ENCODE measurements at places on chromosomes 3 and 15. TPM values are rescaled to one million over a fixed set of nuclear protein-coding genes. Genes with fewer than 3 reads are reported as not detected.
A peak's percentile ranks its signal among the peaks of the same experiment; 100 is the strongest.

DNA sequence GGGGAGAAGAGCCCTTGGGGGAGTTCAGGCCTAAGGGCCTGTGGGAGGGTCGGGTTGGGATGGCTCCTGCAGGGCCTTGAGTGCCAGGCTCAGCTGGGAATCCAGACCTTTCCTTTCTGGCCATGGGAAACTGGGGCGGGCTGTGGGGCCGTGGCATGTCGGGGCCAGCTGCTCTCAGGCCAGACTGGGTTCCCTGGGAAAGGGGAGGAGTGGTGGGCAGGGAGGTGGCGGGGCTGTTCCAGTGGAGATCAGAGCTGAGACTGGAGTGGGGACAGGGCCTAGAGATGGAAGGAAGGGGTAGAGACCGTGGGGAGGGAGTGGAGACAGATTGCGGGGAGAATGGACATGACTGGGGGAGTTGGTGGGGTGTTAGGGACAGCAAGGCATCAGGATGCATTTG is 20.3 kb downstream of the FBLN2 start:
- H3K36me3 ChIP-seq = no peaks in the 10 kb centered on the region
- H3K4me3 ChIP-seq = no peak overlapping the region
- peaks cover 7% of the 10 kb centered on the region for H3K4me1 ChIP-seq

DNA sequence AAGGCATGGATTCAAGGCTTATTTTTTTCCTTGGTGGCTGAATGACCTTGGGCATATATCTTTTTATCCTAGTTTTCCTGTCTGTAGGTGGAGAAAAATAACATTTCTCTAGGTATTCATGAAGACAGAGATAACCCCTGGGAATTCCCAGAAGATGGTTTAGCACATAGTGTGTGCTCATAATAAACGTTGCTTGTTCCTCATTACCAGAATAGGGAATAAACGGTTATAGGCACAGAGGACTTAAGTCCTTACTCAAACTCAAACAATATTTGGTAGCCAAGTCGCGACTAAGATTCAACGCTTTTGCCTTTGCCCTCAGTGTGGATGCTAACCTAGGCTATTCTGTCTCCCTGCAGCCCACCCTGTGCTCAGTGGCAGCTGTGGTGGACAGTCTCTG is 51.6 kb upstream of the MITF start:
- no peaks in the 10 kb centered on the region for H3K4me1 ChIP-seq
- H3K27ac ChIP-seq = no peak overlapping the region
- H3K4me3 ChIP-seq = no peak overlapping the region
- H3K27me3 ChIP-seq = peaks cover 11% of the 10 kb centered on the region
- DNase-seq = no peak

ARGFX gene
- total RNA-seq = not detected

- H3K4me3 ChIP-seq = no peak overlapping the region
- no peaks in the 10 kb centered on the region for H3K4me1 ChIP-seq
- no peak for DNase-seq
- no peaks in the 10 kb centered on the region for H3K36me3 ChIP-seq
- H3K27ac ChIP-seq = no peak overlapping the region
Measured at GRCh38 chr3:55169608-55170072, 241.8 kb upstream of the LRTM1 start.

C3orf20 gene
- total RNA-seq = 0.20 TPM

ECE2 gene
- not detected for total RNA-seq

IL17RD gene
- total RNA-seq = 12.3 TPM

- DNase-seq = no peak
- H3K4me3 ChIP-seq = no peak overlapping the region
- H3K36me3 ChIP-seq = peaks cover 16% of the 10 kb centered on the region
- H3K27ac ChIP-seq = no peak overlapping the region
Measured at GRCh38 chr3:44825264-44825925, 36.3 kb upstream of the TMEM42 start.

VEPH1 gene
- 4.9 TPM for total RNA-seq

DNA sequence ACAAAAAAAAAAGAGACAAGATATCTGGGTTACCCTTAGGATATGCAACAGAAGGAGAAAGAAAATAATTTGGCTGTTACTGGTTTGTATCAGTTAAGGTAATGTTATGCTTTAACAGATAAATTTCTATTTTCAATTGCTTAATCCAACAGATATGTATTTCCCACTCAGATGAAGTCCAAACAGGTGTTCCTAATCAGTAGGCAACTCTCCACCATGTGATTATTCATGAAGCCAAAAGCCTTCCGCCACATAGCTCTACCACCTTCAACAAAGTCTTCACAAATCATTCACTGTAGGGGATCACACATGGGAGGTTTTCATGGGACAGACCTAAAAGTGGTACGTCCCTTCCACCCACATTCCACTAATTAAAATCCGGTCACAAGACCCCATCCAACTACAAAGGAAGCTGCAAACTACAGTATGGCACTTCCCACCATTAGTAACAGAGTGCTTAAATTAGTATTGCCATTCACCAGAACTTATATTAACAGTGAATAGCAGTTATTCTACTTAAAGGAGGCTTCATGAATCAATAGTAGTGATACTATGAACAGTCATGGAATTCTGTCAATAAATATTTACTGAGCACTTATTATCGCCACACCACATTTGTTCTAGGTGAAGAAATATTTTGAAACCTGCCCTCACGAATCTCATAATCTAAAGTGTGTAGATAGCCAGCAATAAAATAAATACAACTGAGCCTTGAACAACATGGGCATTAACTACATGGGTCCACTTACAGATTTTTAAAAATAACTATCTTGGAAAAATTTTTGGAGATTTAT is 66.5 kb downstream of the SFMBT1 start:
- no peaks in the 10 kb centered on the region for H3K36me3 ChIP-seq
- H3K27me3 ChIP-seq = no peaks in the 10 kb centered on the region
- no peak for DNase-seq
- H3K4me1 ChIP-seq = no peaks in the 10 kb centered on the region

DNA sequence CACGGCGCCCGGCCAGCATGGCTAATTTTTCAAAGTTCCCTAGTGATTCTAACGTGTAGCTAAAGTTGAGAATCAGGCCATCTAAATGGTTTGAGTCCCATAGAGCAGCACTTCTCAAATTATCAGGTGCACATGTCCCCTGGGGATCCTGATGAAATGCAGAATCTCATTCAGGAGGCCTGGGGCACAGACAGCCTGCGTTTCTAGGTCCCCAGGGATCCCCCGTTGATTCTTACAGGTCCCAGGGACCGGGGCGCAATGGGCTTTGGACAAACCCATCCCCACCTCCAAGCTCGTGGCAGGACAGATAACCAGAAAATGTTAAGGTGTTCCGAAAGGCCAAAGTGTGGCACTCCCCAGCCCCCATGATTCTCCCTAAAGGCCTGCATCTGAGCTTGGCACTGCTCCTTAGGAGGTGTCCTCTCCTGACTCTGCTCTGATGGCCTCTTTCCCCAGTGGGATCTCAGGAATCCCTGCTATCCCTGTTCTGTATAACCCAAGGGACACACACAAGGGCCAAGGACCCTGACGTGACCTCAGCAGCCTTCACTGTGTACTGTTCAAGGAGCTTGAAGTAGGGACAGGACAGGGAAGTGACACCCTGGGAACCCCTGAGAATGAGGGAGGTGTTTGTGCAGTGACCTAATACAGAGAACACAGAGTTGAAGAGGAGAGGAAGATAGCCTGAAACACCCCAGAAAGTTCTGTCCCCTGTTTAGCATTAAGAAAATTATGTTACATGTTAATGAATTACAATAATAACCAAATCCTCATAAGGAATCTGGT is 8.0 kb downstream of the LRRK1 start:
- H3K4me3 ChIP-seq = no peak overlapping the region
- H3K36me3 ChIP-seq = peaks cover 20% of the 10 kb centered on the region
- no peak for DNase-seq
- no peaks in the 10 kb centered on the region for H3K27me3 ChIP-seq

SEMA3F gene
- total RNA-seq = 15.7 TPM

DNA sequence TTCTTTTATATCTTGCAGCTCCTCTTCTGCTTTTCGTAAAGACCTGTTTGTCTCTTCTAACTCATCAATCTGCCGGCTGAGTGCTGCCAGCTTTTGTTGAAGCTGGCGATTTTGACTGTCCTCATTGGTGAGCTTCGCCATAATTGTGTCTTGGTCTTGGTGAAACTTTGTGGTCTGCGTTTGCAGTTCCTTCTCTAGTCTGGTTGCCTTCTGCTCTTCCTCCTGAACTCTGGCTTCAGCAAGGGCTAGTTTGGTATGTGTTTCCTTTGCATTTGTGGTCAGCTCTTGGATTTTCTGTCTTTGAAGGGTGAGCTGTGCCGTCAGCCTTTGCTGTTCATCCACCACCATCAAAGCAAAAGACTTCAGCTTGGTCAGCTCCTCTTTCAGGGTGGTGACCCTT is 32.9 kb downstream of the CMSS1 start:
- DNase-seq = no peak
- no peaks in the 10 kb centered on the region for H3K36me3 ChIP-seq
- H3K27ac ChIP-seq = no peak overlapping the region

GPR149 gene
- not detected for total RNA-seq

TMEM158 gene
- total RNA-seq = 25.8 TPM

IMPG2 gene
- total RNA-seq = 0.20 TPM

DNA sequence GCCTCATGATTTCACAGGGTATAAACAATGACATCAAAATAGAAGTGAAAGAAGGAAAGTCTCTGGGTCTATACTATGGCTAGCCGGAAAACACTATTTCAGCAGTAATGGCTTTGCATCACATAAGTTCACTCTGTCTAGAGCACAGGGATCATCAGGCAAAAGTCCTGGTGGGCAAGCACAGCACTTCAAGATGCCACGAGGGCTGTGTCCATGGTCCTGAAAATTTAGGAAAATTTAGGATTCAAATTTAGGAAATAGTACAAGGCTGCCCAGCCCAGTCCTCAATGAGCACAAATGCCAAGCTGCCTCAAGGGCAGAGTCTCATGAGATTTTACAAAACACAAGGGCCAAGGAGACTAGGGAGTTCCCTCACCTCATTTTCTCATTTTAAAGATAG is 54.1 kb downstream of the RORA start:
- H3K27ac ChIP-seq = no peak overlapping the region
- peaks cover 3% of the 10 kb centered on the region for H3K27me3 ChIP-seq
- H3K4me3 ChIP-seq = no peak overlapping the region
- H3K36me3 ChIP-seq = no peaks in the 10 kb centered on the region

- H3K27ac ChIP-seq = no peak overlapping the region
- H3K36me3 ChIP-seq = no peaks in the 10 kb centered on the region
- no peak for DNase-seq
Measured at GRCh38 chr15:60118146-60118545, 114.0 kb downstream of the FOXB1 start.

GABRA5 gene
- total RNA-seq = not detected

- no peaks in the 10 kb centered on the region for H3K27me3 ChIP-seq
- no peak for DNase-seq
- H3K27ac ChIP-seq = no peak overlapping the region
- H3K36me3 ChIP-seq = no peaks in the 10 kb centered on the region
- H3K4me3 ChIP-seq = no peak overlapping the region
- no peaks in the 10 kb centered on the region for H3K4me1 ChIP-seq
Measured at GRCh38 chr15:61459785-61460707, 230.9 kb upstream of the RORA start.

- no peak overlapping the region for H3K27ac ChIP-seq
- no peak overlapping the region for H3K4me3 ChIP-seq
- DNase-seq = no peak
- H3K4me1 ChIP-seq = peaks cover 12% of the 10 kb centered on the region
- no peaks in the 10 kb centered on the region for H3K36me3 ChIP-seq
Measured at GRCh38 chr3:8650583-8651416, 6.2 kb upstream of the SSUH2 start.

GRCh38 chr15:71296315-71296679 is 181.0 kb downstream of the THSD4 start:
- no peak overlapping the region for H3K4me3 ChIP-seq
- H3K27ac ChIP-seq = peak overlapping the region; percentile 97
- peak; percentile 88 for DNase-seq
- peaks cover 65% of the 10 kb centered on the region for H3K4me1 ChIP-seq

SCAANT1 gene
- total RNA-seq = not detected

- no peak for DNase-seq
- no peaks in the 10 kb centered on the region for H3K36me3 ChIP-seq
- H3K27me3 ChIP-seq = no peaks in the 10 kb centered on the region
- no peak overlapping the region for H3K27ac ChIP-seq
- no peak overlapping the region for H3K4me3 ChIP-seq
Measured at GRCh38 chr3:154571553-154572226, 141.7 kb upstream of the GPR149 start.

REC114 gene
- total RNA-seq = not detected

DNA sequence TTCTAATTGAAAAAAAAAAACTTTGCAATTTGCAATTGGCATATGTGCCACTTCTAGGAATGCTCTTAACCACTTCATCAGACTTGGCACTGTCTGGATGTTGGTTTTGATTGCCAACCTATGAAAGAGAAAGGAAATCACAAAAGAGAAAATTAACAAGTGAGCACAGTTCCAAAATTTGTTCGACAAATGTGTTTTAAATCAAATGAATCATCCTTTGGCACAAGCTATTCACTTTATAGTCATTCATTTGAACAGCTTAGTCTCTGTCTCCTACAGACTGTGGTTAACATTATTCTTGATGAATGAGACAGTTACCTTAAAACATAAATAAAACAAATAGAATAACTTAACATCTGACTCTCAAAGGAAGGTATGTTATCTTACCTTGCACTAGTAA is 265.0 kb downstream of the EPHA3 start:
- no peak overlapping the region for H3K4me3 ChIP-seq
- H3K4me1 ChIP-seq = no peaks in the 10 kb centered on the region
- no peak for DNase-seq
- no peak overlapping the region for H3K27ac ChIP-seq
- H3K27me3 ChIP-seq = no peaks in the 10 kb centered on the region
- no peaks in the 10 kb centered on the region for H3K36me3 ChIP-seq

DNA sequence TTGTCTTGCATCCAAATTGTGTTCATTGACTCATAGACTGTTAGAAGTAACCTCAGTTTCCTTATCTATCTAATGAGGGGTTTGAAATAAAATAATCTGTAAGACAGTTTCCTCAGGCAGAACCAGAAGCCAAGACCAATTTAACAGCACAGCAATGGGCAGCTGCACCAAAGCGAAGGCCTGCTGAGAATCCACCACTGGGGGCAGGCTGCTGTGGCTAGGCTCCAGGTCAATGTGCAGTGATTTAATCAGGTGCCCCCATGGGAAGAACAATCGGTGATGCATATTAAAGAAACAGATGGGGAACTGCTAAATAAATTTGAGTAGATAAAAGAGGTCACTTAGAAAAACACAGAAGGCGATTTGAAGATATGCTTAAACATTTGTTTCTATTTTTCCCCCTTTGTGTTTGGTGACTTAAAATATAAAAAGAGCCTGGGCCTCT is 28.0 kb upstream of the TMOD3 start:
- no peaks in the 10 kb centered on the region for H3K36me3 ChIP-seq
- no peak overlapping the region for H3K27ac ChIP-seq
- peaks cover 4% of the 10 kb centered on the region for H3K4me1 ChIP-seq
- DNase-seq = peak; percentile 33
- H3K27me3 ChIP-seq = no peaks in the 10 kb centered on the region

DNA sequence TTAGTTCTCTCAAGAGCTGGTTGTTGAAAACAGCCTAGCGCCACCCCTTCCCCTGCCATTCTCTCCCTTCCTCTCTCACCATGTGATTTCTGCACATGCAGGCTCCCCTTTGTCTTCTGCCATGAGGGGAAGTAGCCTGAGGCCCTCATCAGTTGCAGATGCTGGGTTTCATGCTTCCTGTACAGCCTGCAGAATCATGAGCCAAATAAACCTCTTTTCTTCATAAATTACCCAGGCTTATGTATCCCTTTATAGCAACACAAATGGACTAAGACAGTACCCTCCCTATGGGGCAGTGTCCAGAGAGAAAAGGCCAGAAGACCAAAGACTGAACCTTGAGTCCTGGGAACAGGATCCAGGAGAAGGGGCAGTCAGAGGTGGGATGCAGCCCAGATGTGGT is 54.7 kb downstream of the CLEC3B start:
- H3K4me1 ChIP-seq = no peaks in the 10 kb centered on the region
- H3K27ac ChIP-seq = no peak overlapping the region
- no peak for DNase-seq

All from HCT116 (cell line).